ENCODE measurements at places on chromosomes 2 and 18. TPM values are rescaled to one million over a fixed set of nuclear protein-coding genes. Genes with fewer than 3 reads are reported as not detected.
A peak's percentile ranks its signal among the peaks of the same experiment; 100 is the strongest.

The SERPINB11 gene
- not detected for total RNA-seq

The TMEM169 gene
- not detected for total RNA-seq

The VWC2L gene
- not detected for total RNA-seq

DNA sequence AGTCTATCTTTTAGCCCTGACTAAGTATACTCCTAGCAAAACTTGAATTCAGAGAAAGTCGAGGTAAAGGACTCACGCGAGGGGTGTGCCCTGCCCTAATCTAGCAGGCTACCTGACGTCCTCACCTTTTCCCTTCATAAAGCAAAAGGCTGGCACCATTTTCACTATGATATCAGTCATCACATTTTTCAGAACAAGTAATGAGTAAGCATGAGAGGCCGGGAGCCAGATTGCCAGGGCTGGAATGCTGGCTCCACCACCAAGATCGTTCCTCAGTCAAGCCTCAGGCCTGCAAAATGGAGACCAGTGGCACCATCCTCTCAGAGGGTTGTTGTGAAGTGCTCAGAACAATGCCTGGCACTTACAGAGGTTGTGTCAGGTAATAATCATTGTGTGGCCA, 18.7 kb upstream of the NCKAP5 start:
- no peak overlapping the region for H3K27ac ChIP-seq
- DNase-seq = no peak
- H3K27me3 ChIP-seq = no peaks in the 10 kb centered on the region
- no peak overlapping the region for H3K4me3 ChIP-seq
- no peaks in the 10 kb centered on the region for H3K4me1 ChIP-seq
- H3K36me3 ChIP-seq = no peaks in the 10 kb centered on the region

DNA sequence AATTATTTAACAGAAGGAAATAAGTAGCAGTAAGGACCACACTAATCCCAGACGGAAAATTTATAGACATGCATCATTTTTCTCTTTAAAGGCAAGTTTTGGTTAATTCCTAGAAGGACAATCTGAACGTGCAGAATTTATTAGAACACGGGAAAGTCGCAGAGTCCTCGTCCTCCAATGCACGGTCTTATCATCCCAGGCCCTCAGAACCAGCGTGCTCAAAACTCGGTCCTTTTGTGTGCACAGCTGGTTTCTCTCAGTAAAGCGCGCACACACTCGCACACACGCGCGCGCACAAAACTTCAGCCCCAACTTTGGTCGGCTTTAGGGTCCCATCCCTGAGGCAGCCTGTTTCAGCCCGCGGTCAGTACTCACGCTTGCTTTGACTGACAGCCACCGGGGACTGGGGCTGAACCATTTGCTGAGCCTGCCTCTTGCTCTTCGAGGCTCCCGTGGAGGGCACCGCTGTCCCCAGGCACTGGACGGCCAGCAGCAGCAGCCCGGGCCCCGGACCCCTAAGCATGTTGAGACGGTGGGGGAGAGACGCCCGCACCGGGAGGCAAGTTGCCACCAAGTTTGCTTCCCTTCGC, 493 bp downstream of the FN1 start:
- peak overlapping the region; percentile 90 for H3K27ac ChIP-seq
- DNase-seq = peak; percentile 57
- H3K4me3 ChIP-seq = peak overlapping the region; percentile 52
- H3K4me1 ChIP-seq = no peaks in the 10 kb centered on the region
- no peaks in the 10 kb centered on the region for H3K36me3 ChIP-seq

GRCh38 chr2:20334605-20335203, 15.9 kb downstream of the PUM2 start:
- no peak overlapping the region for H3K4me3 ChIP-seq
- H3K4me1 ChIP-seq = no peaks in the 10 kb centered on the region
- H3K27ac ChIP-seq = no peak overlapping the region
- no peaks in the 10 kb centered on the region for H3K27me3 ChIP-seq

DNA sequence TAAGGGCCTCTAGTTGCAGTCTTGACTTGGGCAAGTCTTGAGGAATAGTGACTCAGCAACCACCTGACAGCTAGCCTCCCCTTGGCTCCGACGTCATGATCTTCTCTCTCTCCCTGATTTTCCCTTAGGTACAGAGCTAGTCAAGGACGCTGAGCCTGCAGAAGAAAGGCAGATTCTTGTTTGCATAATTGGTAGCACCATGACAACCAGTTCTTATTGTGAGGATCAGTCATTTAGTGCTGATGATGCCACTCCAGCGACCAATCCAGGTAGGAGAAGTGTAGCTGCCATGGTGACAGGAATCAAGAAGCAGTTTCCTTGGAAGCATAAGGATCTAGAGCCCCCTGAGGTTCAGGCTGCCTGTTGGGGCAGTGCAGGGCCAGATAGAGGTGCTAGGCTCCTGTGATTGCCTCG, 2.8 kb upstream of the RESP18 start:
- H3K27me3 ChIP-seq = peaks cover 25% of the 10 kb centered on the region
- no peak for DNase-seq
- H3K4me3 ChIP-seq = no peak overlapping the region

DNA sequence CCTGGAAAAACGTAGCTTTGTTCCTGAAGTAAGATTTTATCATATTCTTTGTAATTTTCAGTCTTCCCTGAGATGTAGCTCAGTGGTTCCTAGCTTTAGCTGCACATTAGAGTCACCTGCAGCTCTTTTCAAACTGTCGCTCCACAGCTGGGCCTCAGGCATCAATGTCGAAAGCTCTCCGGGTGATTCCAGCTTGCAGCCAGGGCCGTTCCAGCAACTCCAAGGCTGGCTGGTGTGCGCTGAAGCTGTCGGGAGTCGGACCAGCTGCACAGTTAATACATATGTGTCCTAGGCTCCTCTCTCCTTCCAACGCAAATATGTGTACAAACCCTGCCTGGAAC, 609 bp upstream of the ZNF2 start:
- no peaks in the 10 kb centered on the region for H3K27me3 ChIP-seq
- peak overlapping the region; percentile 97 for H3K4me3 ChIP-seq
- no peak for DNase-seq
- no peaks in the 10 kb centered on the region for H3K36me3 ChIP-seq

The C1QL2 gene
- not detected for total RNA-seq

DNA sequence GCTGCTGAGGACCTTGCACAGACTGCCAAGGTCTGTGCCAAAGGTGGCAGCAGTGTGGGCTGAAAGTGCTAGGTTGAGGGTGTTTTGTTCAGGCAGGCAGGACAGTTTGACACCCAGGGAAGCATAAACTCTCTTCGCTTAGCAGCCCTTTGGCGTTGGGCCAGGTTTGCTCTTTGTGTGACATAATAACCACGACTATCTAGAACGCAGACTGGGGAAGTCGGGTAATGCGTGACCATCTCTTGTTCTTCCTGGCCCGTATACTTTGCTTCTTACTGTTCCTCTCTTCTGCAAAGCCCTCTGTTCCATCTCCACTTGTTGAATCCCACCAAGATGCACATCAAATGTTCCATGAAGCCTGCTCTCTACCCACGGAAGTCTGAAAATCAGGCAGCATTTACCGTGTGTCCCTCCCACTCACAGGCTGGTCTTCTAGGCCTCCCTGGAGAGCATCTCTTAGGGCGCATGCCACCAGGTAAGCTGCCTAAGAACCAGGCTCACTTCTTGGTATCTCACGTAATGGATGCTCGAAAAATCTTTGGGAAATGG, 96.7 kb upstream of the LMAN1 start:
- H3K27me3 ChIP-seq = no peaks in the 10 kb centered on the region
- H3K27ac ChIP-seq = no peak overlapping the region
- no peaks in the 10 kb centered on the region for H3K4me1 ChIP-seq
- DNase-seq = no peak
- no peak overlapping the region for H3K4me3 ChIP-seq

GRCh38 chr2:174787487-174788205, 23.4 kb upstream of the CHRNA1 start:
- H3K27me3 ChIP-seq = no peaks in the 10 kb centered on the region
- no peak overlapping the region for H3K4me3 ChIP-seq

The UBXN4 gene
- total RNA-seq = 111 TPM

- H3K27me3 ChIP-seq = no peaks in the 10 kb centered on the region
- no peak overlapping the region for H3K4me3 ChIP-seq
- no peak overlapping the region for H3K27ac ChIP-seq
- no peaks in the 10 kb centered on the region for H3K4me1 ChIP-seq
- DNase-seq = no peak
Observed at GRCh38 chr2:32135409-32135808, 30.3 kb upstream of the SLC30A6 start.

The OSBPL1A gene
- 56.7 TPM for total RNA-seq

The SERPINB10 gene
- total RNA-seq = not detected

DNA sequence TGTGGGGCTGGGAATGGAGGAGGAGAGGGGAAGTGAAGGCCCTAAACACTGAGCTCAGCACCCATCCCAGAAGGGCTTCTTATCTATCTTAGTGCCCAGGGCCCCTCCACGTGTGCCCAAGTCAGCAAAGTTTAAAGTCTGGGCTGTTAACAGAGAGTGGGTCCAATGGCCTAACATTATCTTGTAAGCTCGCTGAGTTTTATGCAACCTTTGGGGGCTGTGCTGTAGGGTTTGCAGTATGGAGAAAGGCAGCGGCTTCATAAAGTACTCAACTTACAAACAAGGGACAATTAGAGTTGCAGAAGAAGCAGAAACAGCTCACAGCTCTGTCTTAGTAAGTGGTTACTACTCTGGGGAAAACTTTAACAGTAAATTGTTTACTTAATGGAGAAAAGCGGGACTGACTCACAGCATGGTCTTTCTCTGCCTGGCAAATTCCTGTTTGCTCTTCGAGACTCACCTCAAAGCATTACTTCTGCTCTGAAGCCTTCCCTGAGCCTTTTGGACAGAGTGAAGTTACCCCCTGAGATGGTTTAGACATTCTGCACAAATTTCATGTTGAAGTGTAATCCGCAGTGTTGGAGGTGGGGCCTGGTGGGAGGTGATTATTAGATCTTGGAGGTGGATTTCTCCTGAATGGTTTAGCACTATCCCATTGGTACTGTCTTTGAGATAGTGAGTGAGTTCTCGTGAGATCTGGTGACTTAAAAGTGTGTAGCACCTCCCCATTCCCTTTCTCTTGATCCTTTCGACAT, 9.0 kb downstream of the ENOSF1 start:
- DNase-seq = peak; percentile 27
- H3K4me3 ChIP-seq = no peak overlapping the region
- no peaks in the 10 kb centered on the region for H3K4me1 ChIP-seq
- H3K36me3 ChIP-seq = no peaks in the 10 kb centered on the region
- H3K27me3 ChIP-seq = no peaks in the 10 kb centered on the region
